ENCODE measurements at places on chromosomes 1 and 21.

DNA sequence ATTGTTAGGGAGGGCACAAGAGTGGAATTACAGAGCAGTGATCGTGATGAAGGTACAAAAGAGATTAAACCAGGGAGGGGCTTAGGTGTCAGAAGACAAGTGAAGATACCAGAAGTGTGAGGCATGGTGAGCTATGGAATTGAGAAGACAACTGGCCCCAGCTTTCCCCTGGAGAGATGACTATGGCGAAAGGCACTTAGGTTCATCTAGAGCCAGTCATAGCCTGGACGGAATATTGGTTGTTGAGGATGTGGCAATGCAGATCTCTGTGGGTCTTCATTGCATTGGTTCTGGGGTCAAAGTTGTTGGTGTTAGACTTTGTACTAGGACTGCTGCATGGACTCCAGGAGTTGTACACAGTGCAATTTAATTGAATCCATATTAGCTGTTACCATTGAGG lies 115.7 kb downstream of the FASLG start:
- DNase-seq = no peak

- DNase-seq = no peak
Observed at GRCh38 chr21:45440736-45441350, 35.9 kb downstream of the COL18A1 start.

GRCh38 chr1:184504040-184504954 lies 117.5 kb downstream of the C1orf21 start:
- DNase-seq = no peak

GRCh38 chr1:31000301-31000700 lies 65.2 kb downstream of the PUM1 start:
- DNase-seq = no peak

- DNase-seq = peak; percentile 28
Observed at GRCh38 chr1:203172184-203173010, 3.2 kb downstream of the MYBPH start.

GRCh38 chr21:27639286-27639685 lies 672.4 kb upstream of the ADAMTS5 start:
- DNase-seq = no peak

DNA sequence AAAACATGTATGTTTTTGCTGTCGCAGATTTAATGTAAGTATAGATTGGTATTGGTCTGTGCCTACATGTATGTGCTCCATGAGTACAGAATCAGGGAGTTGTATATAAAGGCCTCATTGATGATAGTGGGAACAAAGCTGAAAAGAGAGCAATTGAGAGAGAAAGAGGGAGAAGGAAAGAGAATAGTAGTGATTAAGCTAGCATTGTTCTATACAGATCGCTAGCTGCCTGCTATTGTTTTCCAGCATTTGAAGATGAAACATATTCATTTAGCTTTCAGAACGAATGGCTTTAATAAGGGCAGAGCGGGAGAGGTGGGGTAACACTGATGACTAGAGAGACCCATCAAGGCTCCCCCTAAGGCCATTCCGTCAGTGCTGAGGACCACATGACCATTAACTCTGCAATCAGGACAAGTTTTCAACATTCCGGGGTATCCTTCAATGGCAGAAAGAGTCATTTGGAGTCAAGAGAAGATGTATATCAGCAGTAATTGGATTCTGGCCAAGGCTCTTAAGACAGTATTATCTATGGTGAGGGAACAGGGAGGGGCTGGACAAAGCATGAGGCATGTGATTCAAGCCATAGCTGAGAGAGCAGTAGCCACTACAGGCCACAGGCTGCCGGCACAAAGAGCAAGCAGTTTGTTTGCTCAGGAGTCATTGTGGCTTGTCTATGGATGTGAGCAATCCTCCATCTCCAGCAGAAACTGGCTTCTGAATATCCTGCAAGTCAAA lies 176.5 kb downstream of the PBX1 start:
- no peak for DNase-seq

GRCh38 chr1:37391211-37392011 lies 83.0 kb upstream of the ZC3H12A start:
- no peak for DNase-seq

DNA sequence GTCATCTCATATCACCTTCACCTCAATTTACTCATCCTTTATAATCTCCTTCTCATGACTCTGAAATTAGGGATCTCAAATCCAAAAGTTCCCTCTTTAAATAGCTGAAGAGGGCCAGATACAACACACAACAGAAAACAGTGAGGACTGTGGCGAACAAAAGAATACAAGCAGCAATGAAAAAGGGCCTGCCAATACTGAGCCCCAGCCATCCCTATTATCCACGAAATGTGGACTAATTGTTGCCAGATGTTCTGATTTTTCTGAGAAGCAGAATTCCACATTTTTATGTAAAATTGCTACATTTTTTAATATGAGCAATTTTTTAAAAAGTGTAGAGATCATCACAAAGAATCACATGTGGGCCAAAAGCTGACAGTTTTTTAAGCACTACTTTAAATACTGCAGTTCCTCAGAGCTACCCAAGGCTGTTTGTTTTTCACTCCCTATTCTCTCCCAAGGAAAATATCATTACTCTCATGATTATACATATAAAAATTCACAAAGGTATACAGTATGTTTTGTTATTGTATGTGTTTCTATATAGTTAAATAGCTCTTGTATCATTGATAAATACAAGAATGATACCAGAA lies 90.0 kb downstream of the ASH1L start:
- DNase-seq = no peak

GRCh38 chr1:63326106-63326472 lies 3.7 kb downstream of the FOXD3 start:
- no peak for DNase-seq

GRCh38 chr1:29105822-29106221 lies 17.9 kb downstream of the TMEM200B start:
- no peak for DNase-seq

GRCh38 chr1:29653034-29653810 lies 416.9 kb downstream of the PTPRU start:
- DNase-seq = no peak

- DNase-seq = no peak
Observed at GRCh38 chr1:28981210-28981609, 66.8 kb downstream of the EPB41 start.

DNA sequence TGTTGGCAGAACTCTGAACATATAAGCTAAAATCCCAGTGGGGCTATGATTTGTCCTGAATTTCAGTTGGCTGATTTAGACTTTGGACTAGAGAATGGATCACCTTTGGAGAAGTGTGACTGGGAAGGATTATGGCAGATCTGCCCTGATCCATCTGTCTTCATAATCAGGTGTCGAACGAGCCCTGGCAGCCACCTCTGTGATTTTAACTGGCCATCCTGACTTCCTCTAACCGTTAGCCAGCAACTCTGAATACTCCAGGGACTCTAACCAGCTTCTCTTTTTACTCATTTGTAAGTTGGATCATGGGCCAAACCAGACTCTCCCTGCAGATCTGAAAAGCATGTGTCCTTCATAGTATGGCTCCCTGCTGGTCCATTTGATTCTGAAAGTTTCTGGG lies 32.0 kb downstream of the ACTN2 start:
- no peak for DNase-seq

- no peak for DNase-seq
Observed at GRCh38 chr21:41779659-41780058, 12.8 kb upstream of the RIPK4 start.

- no peak for DNase-seq
Observed at GRCh38 chr1:189158155-189158554, 1319.5 kb downstream of the BRINP3 start.

DNA sequence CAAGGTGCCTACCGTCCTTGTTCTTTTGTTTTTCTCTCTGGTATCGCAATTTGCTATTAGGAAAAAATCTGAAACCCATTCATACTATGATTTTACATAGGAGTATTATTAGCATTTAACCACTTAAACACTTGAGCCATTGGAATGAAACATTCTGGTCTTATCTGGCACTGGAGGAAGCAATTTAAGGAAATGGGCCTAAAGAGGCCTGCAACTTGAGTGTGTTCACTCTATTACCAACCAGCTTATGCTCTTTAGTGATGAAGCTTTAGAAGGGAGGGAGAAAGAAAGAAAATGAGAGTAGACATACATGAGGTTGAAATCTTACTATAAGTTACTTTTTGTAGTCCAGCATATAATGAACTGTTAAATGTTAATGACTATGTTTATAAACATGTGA lies 5.7 kb downstream of the GJA5 start:
- DNase-seq = no peak

DNA sequence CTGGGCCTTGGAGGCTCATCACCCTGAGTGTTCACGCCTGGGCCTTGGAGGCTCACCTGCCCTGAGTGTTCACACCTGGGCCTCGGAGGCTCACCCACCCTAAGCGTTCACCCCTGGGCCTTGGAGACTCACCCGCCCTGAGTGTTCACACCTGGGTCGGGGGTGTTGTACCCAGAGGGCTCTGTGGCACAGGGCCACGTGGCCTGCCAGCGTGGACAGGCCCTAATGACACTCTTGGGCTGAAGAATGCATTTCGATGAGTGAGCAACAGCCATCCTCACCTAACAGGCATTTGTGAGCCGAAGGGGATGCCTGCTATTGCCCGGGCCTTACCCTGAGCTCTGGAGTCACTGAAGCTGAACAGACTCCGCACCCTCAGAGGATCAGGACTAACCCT lies 17.5 kb downstream of the SLC19A1 start:
- no peak for DNase-seq

DNA sequence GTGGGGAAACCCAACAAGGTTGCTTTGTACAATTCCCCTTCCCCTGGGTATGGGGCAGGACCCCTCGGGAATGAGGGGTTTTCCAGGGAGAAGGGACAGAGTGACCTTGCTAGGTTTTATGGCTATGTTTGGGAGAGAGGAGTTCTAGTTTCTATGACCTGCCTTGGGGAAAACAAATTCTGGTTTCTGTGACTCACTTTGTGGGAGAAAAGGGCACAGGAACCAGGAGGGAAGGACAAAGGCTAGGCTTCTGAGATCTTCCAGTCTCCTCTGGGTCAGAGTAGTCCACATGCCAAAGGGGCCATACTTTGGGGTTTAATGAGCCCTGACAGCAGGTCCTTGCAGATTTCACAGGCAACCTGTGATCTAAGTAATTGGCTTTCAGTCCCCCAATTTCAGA lies 5.5 kb upstream of the PTGER3 start:
- no peak for DNase-seq

- no peak for DNase-seq
Observed at GRCh38 chr1:35810096-35810881, 2.5 kb downstream of the AGO4 start.

GRCh38 chr21:25283720-25284119 lies 323.6 kb downstream of the MRPL39 start:
- peak; percentile 39 for DNase-seq

DNA sequence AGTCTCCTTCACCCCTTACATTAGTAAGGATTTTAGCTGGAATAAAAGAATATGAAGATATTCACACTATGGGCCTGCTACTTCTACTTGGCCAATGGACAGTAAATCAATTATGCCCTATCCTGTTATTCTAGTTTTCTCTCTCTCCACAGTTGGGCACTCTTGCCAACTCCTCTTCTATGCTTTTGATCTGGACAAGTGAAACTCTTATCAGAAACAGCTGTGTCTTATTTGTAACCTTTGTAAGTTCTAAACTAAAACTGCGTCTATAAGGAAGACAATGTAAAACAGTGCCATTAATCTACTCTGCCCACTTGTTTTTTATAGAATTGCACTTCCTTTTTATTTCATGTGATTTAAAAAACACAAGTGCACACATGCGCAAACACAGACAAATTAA lies 244.0 kb upstream of the DMRTA2 start:
- no peak for DNase-seq

DNA sequence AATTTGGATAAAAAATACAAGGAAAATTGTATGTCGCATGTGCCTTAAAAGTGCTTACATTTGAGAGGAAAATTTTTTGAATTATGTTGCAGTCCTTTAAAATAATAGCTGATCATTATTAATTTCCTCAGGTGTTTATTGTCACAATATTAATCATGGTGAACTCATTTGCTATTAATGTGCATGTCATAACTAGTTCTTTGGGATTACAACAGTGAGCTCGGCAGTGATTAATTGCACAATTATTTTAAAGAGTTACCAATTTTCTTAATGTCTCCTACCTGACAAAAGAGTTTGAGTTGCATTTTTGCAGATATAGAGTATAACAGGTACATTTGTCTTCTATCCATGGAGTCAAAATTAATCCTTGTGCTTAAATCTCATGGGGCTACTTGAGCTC lies 854.3 kb downstream of the BRINP3 start:
- DNase-seq = no peak

GRCh38 chr1:156420205-156421061 lies 51.4 kb downstream of the RHBG start:
- peak; percentile 71 for DNase-seq

DNA sequence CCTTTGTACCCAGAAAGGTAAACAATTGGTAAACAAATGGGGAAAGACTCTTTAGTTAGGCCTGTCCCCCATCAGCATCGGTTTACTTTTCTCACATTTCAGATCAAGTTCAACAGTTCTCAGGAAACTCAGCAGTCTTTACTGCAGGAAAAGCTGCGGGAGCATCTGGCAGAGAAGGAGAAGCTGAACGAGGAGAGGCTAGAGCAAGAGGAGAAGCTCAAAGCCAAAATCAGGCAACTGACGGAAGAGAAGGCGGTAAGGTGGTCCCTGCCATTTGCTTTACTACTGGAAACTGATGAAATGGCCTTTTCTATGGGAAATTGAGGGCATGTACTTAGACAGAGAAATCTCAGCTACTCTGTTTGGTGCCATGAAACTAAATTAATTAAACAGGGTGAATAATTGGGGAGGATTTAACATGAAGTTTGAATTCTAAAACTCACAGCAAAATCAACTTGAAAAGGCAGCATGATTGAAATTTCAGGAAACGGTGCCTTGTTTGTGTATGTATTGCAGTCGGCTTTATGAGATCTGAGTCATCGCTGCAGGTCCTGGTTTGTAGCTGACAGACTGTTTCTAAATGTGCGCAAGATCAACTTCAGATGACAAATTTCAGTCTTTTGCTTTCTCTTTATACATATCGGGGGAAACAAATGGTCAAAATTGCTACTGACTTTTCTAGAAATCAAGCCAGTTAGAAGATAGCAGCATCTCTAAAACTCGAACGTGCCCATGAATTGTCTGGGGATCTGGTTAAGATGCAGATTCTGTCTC lies 67.9 kb upstream of the EFHD2 start:
- peak; percentile 44 for DNase-seq

GRCh38 chr1:241413386-241413785 lies 56.4 kb upstream of the RGS7 start:
- no peak for DNase-seq

GRCh38 chr1:173937062-173937461 lies 19.9 kb upstream of the SERPINC1 start:
- DNase-seq = no peak

DNA sequence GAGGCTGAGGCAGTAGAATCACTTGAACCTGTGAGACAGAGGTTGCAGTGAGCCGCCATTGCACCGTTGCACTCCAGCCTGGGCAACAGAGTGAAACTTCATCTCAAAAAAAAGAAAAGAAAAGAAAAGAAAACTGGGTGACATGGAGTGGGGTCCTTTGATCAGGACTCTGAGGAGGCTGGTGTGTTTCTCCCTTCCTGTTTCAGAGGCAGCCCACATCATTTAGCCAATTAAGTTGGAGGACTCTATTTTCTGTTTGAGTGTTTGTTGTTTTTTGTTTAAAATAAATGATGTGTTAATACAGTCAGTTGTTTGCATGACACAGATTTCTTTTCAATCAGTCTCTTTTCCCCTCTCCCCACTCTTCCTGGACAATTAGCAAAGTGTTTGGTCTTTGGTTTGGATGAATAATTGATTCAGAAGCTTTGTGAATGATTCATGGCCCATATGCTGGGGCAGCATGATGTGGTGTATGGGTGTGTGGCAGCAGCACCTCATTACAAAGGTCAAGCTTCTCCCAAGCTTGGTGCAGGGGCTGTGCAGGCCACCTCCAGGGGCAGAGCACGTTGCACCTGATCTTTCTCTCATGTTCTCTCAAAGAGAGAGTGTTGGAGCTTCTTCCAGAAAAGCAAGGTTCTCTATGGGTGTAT lies 48.8 kb downstream of the CACNA1E start:
- DNase-seq = no peak

GRCh38 chr1:48266576-48266975 lies 44.1 kb downstream of the SLC5A9 start:
- DNase-seq = no peak
